ENCODE measurements at places on chromosomes 13 and 19.

DNA sequence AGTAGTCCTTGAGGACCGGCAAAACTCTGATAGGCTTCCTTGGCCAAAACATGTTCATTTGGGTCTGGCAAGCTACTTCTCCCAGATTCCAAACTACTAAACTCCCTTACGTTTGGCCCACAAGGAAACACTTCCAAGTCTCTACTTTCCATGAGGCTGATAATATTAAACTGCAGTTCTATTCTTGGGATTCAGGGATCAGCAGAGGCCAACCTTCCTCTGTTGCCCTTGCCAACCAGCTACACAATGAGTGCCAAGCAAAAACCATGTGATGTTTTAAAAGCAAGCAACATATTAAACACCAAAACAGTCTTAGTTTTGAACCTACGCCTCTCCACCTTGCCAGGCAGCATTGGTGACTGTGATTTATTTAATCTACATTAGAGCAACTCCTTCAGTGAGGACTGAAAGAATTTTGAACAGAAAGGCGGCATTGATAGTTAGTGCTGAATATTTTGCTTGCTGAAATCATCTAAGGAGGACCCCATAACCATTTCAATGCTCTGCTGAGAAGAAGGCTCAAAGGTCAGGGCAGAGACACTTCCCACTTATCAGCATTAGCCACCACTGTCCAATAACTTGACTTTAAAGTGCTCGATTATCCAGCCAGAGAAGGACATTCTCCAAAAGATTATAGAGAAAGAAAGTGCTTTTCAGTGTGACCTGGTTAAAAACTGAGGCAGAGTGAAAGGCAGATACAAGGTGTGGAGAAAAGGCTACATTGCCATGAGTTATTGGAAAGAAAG is 287.1 kb downstream of the TBC1D4 start:
- peaks cover 52% of the 10 kb centered on the region for H3K4me1 ChIP-seq
- H3K4me3 ChIP-seq = no peak overlapping the region
- H3K27ac ChIP-seq = no peak overlapping the region
- no peaks in the 10 kb centered on the region for H3K27me3 ChIP-seq

DNA sequence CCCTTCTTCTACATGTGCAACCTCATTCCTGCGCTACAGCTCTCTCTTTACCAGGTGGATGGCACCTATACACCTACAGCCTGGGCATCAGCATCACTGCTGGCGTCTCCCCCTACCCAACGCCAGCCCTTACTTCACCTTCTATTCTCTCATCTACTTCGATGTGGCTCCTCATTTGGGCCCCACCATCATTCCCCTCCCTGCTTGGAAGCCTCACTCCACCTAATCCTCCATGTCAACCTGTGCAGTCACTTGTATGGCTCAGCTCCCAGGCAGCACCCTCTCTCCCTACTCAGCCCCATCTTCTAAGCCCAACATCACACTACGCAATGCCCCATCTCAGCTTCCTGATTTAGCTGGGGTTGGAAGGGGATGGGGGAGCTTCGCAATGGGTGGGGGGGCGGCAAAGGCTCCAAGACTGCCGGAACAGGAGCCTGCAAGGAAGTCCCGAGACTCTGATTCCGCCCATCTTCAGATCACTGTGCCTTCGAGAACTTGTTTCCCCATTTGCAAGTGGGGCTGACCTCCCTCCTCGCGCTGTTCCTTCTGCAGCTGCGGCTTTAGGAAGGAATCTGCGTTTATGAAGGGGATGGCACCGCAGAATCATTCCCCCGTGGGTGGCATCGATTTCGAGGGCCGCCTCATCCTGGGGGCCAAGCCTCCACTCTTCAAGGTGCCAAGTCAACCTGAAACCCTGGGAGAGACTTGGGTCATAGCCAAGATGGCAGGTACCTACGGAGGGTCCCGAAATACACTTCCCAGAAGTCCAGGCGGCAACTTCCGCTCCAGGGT is 913 bp downstream of the MZF1 start:
- DNase-seq = peak; percentile 23
- H3K27me3 ChIP-seq = no peaks in the 10 kb centered on the region
- H3K4me3 ChIP-seq = peak overlapping the region; percentile 66
- H3K36me3 ChIP-seq = no peaks in the 10 kb centered on the region
- H3K27ac ChIP-seq = no peak overlapping the region

- peak overlapping the region; percentile 92 for H3K4me3 ChIP-seq
- no peak overlapping the region for H3K27ac ChIP-seq
- H3K27me3 ChIP-seq = no peaks in the 10 kb centered on the region
- H3K36me3 ChIP-seq = no peaks in the 10 kb centered on the region
- H3K4me1 ChIP-seq = peaks cover 6% of the 10 kb centered on the region
Measured at GRCh38 chr19:53394522-53394973, 401 bp upstream of the ZNF765 start.

DNA sequence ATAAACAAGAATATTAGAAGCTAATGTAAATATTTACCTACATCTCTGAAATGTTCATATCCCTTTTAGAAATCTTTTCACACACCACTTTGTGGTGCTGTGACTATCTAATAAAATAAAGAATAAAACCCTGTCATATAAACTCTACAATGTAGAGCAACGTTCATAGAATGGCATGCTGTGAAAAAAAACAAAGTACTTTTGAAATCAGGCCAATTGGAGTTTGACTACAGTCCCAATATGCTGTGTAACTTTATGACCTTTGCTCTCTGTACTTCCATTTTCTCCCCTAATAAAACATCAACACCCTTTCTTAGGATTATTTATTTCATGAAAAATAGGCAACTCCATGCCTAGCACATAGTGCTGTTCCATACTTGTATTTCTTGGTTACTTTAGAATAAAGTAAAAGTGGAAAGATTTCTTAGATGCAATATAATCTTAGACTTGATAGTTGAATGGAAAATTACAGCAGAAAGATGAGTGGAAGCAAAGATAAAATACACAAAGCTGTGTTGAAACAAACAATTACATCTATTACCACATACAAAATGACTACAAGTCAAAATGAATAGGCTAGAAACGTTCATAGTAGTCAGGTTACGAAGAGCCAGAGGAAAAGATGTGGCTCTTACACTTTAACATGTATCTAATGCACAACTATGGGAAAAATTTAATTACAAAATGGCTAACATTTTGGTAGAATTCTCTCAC is 613.2 kb upstream of the SLITRK5 start:
- H3K27me3 ChIP-seq = no peaks in the 10 kb centered on the region
- H3K4me3 ChIP-seq = no peak overlapping the region
- no peak overlapping the region for H3K27ac ChIP-seq
- no peaks in the 10 kb centered on the region for H3K4me1 ChIP-seq
- H3K36me3 ChIP-seq = no peaks in the 10 kb centered on the region
- no peak for DNase-seq

GRCh38 chr13:40376296-40376849 is 290.1 kb downstream of the FOXO1 start:
- H3K36me3 ChIP-seq = no peaks in the 10 kb centered on the region
- no peak for DNase-seq
- no peak overlapping the region for H3K4me3 ChIP-seq
- H3K4me1 ChIP-seq = peaks cover 7% of the 10 kb centered on the region
- H3K27me3 ChIP-seq = no peaks in the 10 kb centered on the region

GRCh38 chr13:20425819-20426219 is 99.8 kb downstream of the CRYL1 start:
- H3K27me3 ChIP-seq = no peaks in the 10 kb centered on the region
- H3K36me3 ChIP-seq = no peaks in the 10 kb centered on the region
- H3K27ac ChIP-seq = no peak overlapping the region
- H3K4me3 ChIP-seq = no peak overlapping the region
- H3K4me1 ChIP-seq = peaks cover 8% of the 10 kb centered on the region

All from neural progenitor cell (in vitro differentiated cells).